ENCODE measurements at places on chromosomes 12 and 14.

GRCh38 chr14:20823859-20824258 is 21.2 kb upstream of the RNASE1 start:
- DNase-seq, result no peak

GRCh38 chr12:54390176-54390667 is 5.7 kb upstream of the ZNF385A start:
- DNase-seq, result no peak

DNA sequence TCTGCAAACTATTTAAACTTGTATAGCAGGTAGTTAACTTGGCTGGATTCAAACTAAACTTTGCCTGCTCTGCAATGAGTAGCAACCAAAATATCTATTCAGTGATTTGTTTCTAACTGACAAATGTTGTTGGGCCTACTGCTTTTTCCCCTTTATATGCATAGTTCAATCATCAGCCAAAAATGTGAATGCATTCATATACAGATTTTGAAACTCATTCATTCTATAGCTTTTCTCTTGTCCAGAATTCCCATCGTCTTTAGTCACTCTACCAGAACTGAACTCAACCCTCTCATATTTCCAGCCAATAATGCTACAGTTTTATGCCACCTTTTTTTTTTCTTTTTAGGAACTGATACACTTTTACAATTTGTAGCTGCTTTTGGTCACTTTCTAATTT is 599.8 kb downstream of the RPL10L start:
- DNase-seq, result no peak

- DNase-seq, result no peak
Observed at GRCh38 chr12:90589956-90590355, 365.0 kb downstream of the CCER1 start.

DNA sequence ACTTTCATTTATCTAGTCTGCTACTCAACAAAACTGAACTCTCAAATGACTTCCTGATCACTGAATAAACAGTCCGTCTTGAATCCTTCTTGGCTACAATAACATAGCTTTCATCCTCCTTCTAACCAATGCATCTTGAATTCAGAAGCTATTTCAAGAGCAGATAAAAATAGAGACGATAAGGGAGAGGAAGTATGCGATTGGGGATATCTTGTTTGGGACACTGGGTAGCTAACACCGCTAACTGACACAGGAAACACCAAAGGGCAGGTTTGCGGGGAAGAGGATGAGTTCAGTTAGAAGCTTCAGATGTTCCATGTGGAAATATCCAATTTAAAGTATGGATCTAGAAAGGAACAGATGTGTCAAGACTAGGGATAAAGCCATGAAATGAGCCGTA is 102.5 kb downstream of the SLC41A2 start:
- no peak for DNase-seq

DNA sequence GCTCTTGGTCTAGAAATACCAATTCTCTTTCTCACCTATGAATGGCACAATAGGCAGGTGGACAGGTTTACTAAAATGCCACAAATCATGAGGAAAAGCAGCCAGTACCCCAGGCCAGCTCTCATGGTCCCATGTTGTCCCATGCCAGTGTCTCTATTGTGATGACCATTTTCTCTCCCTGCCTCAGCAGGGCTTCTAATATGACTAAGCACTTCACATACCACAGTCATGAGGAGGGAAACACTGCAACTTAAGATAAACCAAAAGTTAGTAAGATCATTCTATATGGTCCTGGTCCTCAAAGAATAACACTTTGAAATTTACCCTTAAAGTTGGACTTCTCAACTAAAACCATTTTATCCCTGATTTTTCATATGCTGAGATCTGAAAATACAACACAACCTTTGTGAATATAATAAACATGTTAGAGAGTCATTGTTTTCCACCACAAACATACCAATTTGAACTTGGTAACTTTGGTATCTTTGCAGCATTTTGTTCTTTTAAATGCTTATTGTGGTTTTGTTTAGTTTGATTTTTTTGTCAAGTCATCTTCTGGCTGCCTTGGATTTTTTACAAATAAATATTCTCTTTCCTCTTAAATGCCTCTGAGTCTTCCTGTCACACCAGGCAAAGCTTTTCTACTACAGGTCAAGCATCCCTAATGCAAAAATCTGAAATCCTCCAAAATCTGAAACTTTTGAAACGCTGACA is 3.6 kb downstream of the TTC5 start:
- DNase-seq, result no peak

DNA sequence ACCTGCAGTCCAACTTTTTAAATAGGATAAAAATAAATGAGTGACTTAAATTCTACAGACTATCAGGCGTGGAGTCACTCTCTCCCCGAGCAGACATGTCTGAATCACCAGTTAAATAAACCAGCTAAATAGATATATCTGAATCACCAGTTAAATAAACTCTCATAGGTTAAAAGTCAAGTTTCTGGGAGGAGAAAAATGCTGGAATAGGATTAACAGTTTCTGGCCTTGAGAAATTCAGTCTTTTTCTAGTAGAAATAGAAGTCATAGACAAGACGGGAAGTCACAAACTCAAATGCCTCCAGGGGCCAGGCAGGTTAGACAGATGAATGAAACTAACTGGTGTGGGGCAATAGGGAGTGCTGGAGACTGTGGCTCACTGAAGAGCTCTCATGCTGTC is 258.6 kb upstream of the TMEM132C start:
- DNase-seq, result no peak

DNA sequence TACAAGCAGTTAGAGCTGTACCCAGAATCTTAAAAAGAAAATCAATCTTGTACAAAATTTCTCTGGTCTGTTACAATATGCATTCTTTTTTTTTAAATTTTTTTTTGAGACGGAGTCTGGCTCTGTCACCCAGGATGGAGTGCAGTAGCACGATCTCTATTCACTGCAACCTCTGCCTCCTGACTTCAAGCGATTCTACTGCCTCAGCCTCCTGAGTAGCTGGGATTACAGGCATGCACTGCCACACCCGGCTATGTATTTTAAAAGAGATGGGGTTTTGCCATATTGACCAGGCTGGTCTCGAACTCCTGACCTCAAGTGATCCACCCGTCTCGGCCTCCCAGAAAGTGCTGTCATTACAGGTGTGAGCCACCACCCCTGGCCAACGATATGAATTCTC is 4.1 kb downstream of the FBXO33 start:
- no peak for DNase-seq

DNA sequence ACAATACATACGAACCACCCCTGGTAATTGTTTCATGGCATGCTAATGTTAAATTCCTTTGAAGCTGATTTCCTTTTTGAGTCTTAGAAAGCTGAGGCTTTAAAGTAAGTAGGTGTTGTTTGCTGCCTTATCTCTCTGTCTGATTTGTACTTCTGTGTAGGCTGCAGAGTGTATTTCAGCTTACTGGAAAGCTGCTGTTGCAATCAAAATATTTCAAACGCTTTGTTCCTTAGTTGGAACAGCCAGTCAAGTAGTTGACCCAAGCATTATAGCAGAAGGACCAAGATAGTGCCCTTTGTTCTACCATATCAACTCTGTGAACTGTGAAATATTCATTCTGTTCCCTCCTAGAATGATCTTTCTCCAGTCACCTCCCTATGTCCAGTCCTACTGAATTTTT is 3.1 kb downstream of the PKP2 start:
- DNase-seq, result no peak
